ENCODE measurements at places on chromosomes 16 and 17. TPM values are rescaled to one million over a fixed set of nuclear protein-coding genes. Genes with fewer than 3 reads are reported as not detected.

- no peak for DNase-seq
Observed at GRCh38 chr16:21563676-21564075, 35.7 kb upstream of the METTL9 start.

DNA sequence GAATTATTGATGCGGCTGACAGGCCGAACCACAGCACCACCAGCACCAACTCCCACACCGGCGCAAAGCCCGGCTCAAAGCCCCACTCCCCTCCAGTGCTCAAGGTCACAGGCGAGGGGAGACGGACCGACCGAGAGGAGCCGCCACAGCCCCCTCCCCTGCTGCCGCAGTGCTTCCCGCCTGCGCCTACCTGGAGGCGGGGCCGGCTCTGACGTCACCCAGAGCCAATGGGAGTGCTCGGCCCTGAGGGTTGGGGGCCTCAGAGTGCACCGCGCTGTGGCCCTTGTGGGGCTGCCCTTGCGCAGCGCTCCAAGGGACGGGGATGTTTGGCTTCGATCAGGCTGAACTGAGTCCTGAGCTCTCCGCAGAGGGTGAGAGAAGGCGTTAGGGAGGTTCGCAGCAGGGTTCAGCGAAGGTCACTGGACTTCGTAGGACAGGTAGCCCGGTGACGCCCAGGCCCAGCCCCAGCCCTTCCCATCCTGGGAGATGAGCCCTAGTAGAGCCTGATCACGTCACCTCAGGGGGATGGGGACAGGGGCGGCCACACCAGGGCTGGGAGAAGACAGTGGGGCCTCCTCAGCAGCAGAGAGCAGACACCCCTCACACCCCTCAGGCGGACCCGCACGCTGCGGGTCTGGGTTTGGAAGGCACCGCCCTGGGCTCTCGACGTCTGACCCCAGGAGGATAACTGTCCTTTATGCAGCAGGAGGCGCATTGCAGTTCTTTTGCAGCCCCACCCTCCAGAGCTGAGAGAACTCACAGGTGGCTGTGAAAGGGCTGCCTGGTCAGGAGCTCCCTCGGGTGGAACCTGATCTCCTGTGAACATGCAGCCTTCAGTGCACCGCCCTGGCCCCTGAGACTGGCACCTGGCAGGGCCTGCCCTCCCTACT, 1.5 kb downstream of the NDRG4 start:
- no peak for DNase-seq

GRCh38 chr17:32742681-32743538, 134.0 kb downstream of the MYO1D start:
- DNase-seq: no peak

DNA sequence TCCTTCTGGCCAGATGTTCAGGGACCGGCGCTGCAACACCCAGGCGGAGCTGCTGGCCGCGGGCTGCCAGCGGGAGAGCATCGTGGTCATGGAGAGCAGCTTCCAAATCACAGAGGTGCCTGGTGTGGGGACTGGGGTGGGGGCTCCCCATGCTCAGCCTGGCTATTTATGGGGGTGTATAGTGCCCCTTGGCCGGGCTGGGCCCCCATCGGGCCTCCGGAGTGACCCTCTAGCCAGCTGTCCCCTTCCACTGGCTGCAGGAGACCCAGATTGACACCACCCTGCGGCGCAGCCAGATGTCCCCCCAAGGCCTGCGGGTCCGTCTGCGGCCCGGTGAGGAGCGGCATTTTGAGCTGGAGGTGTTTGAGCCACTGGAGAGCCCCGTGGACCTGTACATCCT, 6.1 kb downstream of the ITGB4 start:
- no peak for DNase-seq

- no peak for DNase-seq
Observed at GRCh38 chr17:63116967-63117830, 151.2 kb downstream of the TANC2 start.

- peak; percentile 9 for DNase-seq
Observed at GRCh38 chr17:50397919-50398285, 579 bp upstream of the LRRC59 start.

DNA sequence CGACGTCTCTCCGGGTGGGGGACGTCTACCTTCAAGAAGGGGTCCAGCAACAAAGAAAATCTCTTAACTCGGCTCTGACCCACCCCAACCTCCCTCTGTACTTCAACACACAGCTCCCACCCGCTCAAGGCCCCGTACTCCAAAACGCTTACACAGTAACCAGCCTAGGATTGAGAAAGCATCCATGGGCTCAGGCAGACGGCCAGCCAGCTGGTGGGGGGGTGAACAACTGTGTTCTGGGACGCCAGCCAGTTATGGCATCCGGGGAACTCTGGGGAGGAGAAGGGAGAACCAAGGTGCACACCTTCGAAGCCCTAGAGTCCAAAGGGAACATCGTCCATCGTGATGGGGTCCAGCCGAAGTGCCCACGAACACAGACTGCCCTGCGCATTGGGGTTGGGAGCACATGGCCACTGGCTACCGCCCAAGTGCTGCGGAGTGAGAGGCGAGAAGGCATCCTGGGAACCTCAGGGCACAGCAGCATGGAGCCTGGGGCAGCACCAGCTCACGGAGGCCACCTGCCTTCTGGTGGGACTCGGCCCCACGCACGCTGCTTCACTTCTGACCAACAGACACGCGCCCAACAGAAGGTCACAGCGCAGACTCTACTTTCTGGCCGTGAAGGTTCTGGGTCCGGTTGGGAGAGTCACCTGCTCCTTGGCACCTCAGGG, 14.3 kb downstream of the SLC16A3 start:
- DNase-seq: peak; percentile 54

DNA sequence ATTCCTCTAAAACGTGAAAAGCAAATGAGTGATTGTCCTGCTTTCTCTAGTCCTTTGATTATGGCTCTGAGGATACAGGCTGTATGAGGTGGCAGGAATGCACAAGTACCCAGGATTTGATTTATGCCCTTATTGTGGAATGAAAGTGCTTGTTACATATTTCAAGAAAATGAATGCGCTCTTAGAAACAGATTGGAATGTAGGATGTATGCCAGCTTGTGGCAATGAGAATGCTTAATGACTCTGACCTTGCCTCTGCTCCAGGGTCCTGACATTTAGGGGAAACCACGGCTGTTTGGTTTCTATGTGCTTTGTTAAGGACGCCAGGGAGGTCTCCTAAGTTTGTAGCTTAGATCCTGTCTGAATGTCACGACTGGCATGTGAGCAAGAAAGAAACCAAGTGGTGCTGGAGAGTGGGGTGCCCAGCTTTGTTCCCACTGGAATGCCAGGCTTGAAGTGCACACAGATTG, 22.0 kb downstream of the PRCD start:
- no peak for DNase-seq

GRCh38 chr16:9528511-9529079, 437.2 kb downstream of the HAPSTR1 start:
- DNase-seq: no peak

DNA sequence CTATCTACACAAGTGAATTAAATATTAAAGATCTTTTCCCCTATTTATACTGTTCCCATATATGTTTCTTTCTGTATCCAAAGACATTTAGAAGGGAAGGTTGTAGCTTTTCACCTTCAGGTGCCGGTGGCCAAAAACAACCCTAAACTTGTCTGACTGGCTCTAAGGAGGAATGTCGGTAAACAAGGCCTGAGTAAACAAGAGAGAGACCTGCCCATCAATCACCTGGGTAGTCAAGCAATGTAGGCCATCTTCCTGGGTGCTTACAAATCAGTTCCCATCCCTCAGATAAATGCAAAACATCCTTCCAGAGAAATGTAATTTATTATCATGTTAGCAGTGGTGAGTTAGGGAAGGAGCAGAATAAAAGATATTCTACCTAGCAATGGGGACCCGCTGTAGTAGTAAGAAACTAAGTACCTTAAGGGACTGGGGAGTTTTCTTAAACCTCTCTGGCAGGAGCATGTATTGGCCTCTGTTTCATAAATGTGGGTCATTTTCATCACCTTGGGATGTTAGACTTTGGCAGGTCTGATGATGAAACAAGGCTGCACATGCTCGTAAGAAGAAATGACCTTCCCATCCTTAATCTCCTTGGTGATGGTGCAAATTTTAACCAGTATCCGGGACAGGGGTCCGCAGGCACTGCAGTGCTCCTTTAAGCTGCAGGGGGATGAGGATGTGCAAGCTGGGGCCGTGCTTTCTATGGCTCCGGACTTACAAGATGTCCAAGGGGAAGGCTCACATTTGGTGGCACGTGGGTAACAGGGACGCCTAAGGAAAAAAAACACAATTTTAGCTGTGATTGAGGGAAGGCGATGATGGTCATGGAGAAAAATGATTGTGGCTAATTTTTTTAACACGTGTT, 8.4 kb downstream of the KRT39 start:
- DNase-seq: no peak

- no peak for DNase-seq
Observed at GRCh38 chr17:69228018-69228417, 606 bp downstream of the ABCA10 start.

DNA sequence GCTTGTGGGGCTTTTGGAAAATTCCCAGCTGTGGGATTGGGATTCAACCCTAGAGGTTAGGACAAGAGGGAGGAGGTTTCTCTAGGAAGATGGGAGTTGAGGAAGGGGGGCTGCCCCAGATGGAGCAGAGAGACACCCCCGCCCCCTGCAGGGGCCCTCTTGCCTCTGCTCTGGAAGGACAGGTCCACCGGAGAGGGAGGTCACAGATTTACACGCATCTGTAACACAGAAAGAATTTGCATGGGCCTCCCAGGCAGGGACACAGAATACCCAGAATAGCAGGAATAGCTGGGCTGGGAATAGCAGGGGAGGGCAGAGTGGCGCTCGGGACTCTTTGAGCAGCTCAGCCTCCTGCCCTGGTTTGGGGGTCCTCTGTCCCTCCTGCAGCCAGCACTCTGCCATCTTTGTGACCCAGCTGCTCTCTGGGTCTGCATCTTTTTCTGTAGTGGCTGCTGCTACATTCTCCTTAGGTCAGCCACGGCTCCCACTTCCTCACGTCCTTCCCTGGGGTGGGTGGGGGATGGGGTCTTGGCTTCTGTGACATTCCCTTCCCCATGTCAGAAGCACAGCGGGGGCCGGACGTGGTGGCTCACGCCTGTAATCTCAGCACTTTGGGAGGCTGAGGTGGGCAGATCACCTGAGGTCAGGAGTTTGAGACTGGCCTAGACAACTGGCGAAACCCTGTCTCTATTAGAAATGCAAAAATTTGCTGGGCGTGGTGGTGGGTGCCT, 33.9 kb upstream of the PLLP start:
- no peak for DNase-seq

DNA sequence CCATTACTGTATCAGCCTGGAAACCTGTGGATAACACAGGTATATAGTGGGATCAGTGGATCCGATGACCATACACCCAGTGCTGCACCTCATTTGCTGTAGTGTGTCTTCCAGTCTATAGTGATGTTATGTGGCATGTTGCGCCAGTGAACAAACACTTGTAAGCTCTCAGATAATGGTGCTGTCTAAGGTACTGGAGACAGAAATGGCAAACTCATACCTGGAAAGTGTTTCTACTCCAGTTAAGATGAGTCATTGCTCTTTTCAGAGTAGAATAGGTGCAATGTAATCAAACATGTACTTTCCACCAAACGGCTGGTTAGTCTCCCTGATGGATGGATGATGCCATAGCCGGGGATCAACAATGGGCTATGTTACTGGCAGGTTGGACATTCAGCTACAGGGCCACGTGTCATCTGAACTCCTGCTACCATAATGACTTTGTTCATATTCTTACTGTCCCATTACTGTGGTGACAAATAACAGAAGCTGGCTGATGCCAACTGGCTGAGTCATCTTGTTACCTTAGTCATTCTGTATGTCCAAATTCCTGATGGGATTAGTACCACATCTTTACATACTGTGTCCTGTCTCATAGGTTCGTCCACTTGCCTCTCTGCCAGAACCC, 6.3 kb downstream of the CCL11 start:
- no peak for DNase-seq

DNA sequence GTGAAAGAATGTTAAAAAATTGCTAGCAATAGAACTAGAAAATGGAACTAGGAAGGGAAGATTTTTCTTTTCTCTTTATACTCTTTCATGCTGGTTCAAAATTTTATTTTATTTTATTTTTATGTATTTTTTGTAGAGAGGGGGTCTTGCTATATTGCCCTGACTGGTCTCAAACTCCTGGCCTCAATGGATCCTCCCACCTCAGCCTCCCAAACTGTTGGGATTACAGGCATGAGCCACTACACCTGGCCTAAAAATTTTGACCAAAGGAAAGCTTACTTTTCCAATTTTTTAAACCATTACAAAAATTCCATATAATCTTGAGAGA, 10.0 kb upstream of the TERF2 start:
- no peak for DNase-seq

GRCh38 chr16:23893986-23894385, 58.2 kb downstream of the PRKCB start:
- DNase-seq: no peak

- DNase-seq: peak; percentile 83
Observed at GRCh38 chr17:78925662-78926555, 722 bp upstream of the TIMP2 start.

- no peak for DNase-seq
Observed at GRCh38 chr17:56023851-56024250, 129.4 kb upstream of the ANKFN1 start.

DNA sequence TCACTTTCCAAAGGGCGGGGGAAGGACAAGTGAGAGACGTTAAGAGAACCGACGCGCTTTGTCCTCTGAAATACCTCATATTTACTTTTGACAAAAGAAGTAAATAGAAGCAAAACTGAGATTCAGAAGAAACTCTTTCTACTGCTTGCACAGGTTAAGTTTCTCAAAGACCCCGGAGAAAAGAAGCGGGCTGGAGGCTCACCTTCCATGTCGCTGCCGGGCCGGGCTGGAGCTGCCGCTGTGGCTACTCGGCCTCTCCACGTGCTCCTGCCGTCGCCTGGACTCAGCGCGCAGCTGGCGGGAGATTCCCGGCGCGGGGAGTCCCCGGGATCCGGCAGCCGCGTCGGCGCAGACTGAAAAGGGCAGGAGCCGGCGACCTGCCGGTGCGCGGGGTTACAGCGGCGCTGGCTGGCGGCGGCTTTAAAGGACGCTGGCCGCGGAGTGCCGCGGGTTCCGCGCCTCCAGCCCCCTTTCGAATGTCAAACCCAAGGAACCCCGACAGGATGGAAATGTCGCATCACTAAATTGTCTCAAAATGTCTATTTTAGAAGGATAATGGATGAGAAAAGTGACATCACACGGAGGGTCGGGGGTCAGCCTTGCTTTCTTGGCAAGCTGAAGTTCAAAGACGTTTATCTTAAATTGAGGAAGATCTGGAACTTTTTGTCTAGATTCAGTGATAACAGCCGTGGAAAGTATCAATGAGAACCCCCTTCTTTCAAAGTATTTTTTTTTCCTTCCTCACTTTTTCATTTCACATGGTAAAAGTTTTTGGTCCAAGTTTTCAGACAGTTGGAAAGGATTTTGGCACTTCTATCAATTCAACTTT, at the start of gene IKZF3:
Gene IKZF3, minus strand, starts transcription at position 395 of the 829 bp plus-strand sequence. Its CDS starts 186 bp downstream, at position 209.
- DNase-seq: no peak

OR1D2 gene
- not detected for total RNA-seq

KRTAP16-1 gene
- total RNA-seq: not detected

PLK1 gene
- 62.4 TPM for total RNA-seq

CCL8 gene
- not detected for total RNA-seq

DHRS7C gene
- not detected for total RNA-seq

STAT3 gene
- total RNA-seq: 107 TPM

CD7 gene
- 4.8 TPM for total RNA-seq

PARD6A gene
- 0.65 TPM for total RNA-seq
